ENCODE measurements at places on chromosomes 11 and 22.
A peak's percentile ranks its signal among the peaks of the same experiment; 100 is the strongest.

DNA sequence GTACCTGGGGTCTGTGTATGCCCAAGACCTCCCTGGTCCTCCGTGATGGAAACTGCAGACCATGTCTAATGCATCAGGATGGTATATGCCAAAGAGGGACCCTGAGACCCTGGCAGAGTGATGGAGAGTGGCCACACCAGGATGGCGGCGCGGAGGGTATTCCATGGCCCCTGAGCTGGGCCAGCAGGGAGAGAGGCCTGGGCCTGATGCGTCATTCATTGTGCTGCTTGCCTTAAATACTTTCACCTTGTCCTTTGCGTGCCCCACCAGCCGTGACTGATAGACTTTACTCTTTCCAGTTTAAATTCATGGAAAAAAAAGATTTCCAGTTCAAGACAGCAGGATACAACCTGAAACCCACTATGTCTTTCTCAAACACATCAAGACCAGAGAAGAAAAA, 5.6 kb upstream of the NDUFV1 start:
- no peak for DNase-seq

- peak; percentile 88 for DNase-seq
Measured at GRCh38 chr11:119891055-119891768, 162.2 kb upstream of the NECTIN1 start.

DNA sequence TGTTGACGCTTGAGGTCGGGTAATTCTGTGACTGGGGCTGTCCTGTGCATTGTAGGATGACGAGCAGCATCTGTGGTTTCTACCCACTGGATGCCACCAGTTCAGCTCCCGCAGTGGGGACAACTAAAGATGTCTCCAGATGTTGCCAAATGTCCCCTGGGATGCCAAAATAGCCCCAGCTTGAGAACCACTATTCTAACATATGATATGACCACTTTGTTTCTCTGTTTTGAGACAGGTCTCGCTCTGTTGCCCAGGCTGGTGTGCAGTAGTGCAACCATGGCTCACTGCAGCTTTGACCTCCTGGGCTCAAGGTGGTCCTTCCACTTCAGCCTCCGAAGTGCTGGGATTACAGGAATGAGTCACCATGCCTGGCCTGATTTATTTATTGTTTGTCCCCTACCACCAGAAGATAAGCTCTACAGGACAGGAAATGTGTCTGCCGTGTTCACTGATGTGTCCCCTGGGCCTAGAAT, 4.4 kb upstream of the MEN1 start:
- no peak for DNase-seq

- no peak for DNase-seq
Measured at GRCh38 chr11:24932110-24933000, 435.5 kb downstream of the LUZP2 start.
